HFFc6 (cell line): ENCODE measurements at places on chromosomes 11 and 22. TPM values are rescaled to one million over a fixed set of nuclear protein-coding genes. Genes with fewer than 3 reads are reported as not detected.

DNHD1 gene
- total RNA-seq: 1.4 to 1.6 TPM (median 1.5 TPM) in 3 replicates

RDX gene
- total RNA-seq: 100 to 112 TPM (median 107 TPM) in 3 replicates

OR51B2 gene
- not detected in 3 replicates for total RNA-seq

CBLIF gene
- total RNA-seq: not detected in 3 replicates

KLHL35 gene
- total RNA-seq: not detected in 3 replicates

KLHDC7B gene
- 0.03 to 0.05 TPM in 2 of 3 replicates, not detected in the other for total RNA-seq
